NCI-H82 (cell line): ENCODE measurements at places on chromosomes 1 and 21.

GRCh38 chr1:230807561-230808280 is 60.5 kb downstream of the CAPN9 start:
- no peak for DNase-seq

DNA sequence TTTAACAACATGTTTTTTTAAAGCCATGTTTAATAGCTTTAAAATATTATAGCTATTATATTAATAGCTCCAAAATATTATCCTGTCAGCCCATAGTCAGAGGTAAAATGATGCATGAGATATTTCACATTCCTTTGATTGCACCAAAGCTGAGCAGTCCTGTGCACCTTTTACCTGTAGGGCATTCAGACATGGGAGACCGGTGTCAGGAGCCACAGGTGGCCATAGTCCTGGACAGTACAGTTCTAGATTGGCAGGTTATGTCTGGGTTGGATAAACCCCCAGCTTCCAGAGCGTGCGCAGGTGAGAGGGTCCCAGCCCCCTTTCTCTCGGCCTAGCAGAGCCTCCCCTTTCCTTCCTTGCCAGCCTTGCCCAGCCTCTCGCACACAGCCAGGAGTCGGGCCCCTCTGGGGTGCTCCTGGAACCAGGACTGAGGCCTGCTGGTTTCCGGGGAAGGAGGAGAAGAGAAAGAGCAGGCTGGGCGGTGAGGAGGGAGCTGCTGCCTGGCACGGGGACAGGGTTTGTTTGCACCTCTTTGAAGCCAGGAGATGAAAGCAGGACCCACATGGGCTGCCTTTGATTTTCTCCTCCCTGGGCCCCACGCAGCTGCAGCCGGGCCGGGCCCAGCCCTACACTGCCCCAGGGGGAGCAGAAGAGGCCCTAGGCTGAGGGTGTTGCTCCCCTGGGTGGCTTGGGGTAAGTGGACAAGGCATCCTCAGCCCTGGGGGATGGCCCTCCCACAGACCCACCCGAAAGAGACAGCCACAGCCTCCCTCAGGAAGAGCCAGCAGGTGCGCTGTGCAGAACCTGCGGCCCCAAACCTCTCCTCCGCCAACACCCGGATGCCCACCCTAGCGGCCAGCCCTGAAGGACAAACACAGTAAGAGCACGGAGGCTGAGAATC is 75.2 kb upstream of the TARDBP start:
- no peak for DNase-seq

DNA sequence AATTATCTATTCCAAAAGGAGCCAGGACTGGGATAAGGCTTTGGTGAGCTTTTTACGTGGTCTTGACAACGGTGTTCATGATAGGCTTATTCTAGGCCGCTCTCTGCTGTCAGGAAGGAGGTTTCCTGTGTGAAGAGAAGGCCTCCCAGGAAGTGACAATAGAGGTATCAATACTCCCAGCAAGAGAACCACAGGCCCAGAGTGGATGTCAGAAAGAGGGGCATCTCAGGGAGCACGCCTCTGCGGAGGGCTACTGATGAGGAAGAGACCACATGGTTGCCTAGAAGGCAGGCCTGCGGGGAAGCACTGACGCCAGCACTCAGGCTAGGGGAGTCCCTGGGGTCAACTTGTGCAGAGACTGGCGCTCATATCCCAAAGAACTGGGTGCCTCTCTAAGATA is 60.4 kb downstream of the ITPKB start:
- no peak for DNase-seq

- no peak for DNase-seq
Measured at GRCh38 chr21:38931291-38931690, 125.6 kb downstream of the ETS2 start.

DNA sequence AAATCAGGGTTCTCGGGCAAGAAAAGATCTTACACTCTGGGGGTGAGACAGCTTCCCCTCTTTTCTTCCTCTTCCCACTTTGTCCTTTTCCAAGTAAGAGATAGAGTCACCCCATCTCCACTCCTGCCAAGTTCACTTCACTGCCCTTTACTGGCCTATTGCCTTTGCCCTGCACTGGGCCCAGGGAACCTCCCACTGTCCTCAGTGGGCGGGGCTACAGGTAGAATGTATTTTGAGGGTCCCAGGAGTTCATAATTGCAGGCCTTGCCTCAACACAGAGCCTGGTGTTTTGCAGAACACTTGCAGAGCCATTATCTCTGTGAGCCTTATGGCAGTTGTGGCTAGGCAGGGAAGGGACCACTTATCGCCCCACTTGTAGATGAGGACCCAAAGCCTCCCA is 3.3 kb downstream of the AMPD2 start:
- DNase-seq = no peak
